ENCODE measurements at places on chromosomes 1 and 21.

DNA sequence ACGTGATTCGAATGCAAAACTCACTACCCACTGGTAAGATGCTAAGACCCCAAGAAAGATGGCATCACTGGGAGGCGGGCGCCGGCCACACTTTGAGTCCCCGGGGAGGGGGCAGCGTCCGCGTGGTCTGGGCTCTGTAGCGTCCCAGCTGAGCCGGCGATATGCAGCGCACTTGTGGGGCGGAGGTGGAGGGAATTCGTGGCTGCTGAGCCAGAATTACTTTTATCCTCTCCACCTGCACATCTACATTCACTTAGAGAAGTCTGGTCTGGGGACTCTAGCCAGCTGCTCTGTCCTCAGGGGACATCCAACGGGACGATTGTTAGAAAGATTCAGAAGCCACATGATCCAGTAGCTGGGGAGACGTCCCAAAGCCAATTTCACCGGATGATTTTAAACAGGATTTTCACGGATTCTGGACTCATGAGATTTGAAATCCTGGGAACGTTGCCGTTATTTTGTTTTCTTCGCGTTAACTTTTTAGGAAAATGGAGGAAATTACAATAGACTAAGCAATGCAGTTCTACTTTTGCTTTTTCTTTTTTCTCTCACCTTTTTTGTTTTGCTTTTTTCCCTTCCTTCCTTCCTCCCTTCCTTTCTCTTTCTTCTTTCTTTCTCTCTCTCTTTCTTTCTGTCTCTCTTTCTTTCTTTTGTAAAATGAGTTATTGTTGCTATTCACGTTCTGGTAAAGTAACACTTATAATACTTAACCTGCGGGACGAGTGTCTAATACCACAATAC lies 1.3 kb downstream of the JAM2 start:
- peak; percentile 3 for DNase-seq

DNA sequence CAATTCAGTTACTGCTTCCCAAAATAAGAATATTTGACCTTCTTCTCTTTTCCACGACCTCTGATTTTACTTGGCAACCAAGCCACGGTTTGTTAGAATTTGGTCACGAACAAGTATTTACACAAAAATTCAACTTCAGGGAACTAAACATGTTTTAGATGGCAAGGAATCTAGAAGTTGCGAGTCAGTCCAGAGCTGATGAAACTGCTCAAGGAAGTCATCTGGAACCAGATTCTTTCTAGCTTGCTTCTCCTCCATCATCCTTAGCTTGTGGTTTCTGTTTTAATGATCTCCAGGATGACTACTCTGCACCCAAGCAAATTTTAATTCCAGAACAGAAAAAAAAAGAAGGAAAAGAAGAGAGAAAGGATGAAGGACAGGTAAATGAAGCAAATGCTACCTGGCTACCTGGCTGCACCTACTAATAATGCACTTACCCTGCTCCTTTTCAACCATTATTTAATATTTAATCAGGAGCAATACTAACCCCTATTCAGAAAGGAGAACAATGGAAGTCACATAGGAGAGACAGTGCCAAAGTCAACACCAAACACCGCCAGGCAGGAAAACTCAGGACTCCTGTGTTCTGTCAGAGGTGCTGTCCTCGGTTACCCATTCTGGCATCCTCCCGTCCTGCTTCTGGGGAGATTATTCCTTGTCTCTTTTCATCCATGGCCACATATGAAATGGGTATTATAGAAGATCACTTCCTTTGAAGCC lies 54.2 kb upstream of the RGS7 start:
- no peak for DNase-seq

DNA sequence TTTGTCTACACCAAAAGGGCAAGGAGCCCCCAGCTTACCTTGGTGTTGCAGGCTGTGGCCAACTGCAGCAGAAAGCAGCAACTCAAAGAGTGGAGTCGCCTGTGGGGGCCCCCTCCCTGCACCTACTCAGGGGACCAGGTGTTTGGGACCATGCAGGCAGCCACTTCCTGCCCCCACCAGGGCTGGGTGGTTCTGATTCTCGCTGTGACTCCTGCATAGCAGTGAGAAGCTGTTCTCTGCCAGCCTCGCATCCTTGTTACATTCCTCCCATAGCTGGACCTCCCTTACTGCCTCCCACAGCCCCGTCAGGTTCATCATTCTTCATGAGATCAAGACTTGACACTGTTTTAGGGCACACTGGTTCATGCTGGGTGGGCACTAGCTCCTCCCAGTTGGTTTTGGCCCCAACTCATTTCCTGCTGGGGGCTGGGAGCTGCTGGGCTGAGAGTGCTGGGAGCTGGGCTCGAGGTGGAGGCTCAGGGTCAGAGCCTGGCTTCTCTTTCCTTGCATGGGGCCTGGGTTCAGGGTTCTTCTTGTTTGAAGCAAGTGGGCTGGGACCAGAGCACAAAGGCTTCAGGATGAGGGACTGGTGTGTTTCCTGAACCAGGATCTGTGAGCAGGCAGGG lies 146.9 kb upstream of the C1orf174 start:
- DNase-seq: no peak

DNA sequence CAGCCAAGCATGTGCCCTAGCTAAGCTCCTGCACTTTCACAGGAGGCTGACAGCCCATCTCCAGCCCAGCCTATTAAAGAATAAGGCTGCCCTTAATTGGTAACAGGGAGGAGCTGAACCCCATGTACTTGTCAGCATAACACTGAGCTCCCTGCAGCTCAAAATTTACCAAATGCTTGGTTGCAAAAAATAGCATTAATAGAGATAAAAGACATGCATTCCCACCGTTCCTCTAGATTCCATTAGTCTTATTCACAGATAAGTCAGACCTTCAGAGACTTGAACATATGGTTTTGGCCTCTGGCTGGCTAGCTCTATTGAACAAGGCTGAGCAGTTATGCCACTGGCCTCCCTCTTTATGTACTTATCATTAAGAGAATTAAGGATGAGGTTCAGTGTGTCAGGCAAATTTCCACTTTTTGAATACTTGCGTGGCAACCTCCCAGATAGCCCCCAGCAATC lies 29.2 kb downstream of the OLFML3 start:
- DNase-seq: no peak

DNA sequence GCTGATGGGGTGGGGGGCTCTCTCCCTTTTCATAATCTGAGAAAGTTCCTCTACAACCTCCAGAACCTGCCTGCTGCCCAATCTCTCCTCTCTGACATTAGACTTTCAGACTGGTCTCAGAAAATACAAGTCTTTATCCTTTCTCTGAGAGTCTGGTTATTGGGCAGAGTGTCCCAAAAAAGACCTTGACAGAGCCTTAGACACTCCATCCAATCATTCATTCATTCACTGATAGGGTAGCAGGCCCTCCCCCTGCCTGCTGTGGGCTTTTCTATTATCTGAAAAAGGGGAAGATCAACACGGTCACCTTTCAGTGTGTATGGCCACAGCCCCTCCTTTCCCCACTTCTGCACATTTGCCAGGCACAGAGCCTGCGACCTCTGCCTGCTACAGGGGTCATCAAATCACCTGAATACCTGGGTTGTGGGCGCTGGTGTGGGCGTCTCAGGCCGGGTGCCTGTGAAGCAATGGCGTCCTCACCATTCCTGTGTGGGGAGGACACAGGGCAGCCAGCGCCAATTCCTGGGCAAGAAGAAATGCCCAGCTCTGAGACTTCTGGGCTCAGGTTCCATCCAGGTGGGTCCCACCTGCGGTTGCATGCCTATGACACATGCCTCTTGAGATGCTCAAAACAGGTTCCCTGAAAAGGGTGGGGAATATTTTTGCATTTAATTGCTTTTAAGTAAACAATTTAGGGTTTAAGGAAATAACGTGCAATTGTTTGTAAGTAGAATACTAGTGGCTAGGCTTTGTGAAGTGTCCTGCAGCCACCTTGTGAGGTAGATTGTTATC lies 52.8 kb downstream of the ELK4 start:
- DNase-seq: no peak

DNA sequence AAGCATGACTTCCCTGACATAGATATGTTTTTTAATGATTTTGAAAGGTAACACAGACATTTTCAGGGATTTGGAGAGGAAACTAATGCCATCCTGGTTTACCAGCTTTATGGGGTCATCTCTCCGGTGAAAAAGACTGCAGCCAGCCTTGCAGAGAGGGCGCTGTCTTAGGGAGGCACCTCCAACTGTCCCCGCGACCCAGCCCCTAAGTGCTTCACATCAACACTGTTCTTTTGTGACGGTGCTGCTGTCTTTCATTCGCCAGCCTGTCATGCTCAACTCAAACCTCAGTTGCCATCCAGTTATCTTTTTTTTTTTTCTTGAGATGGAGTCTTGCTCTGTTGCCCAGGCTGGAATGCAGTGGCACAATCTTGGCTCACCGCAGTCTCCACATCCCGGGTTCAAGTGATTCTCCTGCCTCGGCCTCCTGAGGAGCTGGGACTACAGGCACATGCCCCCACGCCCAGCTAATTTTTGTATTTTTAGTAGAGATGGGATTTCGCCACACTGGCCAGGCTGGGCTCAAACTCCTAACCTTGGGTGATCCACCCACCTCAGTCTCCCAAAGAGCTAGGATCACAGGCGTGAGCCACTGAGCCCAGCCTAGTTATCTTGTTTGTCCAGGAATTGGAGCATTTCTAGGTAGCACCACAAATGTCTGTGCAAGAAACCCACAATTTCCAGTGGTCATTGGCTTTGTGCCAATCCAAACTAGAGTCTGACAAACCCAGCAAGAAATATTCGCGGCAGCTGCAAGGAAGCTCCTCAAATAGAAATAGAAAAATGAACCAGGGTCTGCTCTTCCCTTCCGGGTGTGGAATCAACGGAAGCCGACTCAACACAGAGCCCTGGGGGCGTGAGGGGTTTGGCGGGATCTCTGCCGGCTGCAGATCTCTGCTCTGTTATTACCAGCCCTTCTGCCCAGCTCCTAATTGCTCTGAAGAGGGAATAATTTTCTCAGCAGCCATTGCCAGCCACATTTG lies 24.2 kb downstream of the PDE9A start:
- DNase-seq: no peak

DNA sequence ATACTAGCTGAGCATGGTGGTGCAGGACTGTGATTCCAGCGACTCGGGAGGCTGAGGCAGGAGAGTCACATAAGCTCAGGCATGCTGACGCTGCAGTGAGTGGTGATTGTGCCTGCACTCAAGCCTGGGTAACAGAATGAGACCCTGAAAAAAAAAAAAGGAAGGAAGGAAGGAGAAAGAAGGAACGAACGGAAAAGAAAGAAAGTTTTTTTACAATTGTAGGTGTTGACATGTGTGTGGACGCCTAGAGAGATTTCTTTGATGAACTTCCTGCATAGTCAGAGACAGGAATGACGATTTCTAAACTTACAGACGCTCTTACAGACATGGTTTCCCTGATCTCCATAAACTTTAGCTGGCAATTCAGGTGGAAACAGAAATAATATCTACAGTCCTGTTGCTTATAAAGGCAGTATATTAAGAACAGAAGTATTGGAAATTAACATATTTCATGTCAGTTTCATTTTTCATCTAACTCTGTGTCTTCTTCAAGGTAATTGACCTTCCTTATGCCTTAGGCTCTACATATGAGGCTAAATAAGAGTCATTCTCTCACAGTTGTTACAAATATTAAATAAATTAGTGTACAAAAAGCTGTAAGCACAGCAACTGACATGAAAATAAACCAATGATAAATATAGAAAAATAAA lies 4.1 kb downstream of the SAMSN1 start:
- DNase-seq: no peak

DNA sequence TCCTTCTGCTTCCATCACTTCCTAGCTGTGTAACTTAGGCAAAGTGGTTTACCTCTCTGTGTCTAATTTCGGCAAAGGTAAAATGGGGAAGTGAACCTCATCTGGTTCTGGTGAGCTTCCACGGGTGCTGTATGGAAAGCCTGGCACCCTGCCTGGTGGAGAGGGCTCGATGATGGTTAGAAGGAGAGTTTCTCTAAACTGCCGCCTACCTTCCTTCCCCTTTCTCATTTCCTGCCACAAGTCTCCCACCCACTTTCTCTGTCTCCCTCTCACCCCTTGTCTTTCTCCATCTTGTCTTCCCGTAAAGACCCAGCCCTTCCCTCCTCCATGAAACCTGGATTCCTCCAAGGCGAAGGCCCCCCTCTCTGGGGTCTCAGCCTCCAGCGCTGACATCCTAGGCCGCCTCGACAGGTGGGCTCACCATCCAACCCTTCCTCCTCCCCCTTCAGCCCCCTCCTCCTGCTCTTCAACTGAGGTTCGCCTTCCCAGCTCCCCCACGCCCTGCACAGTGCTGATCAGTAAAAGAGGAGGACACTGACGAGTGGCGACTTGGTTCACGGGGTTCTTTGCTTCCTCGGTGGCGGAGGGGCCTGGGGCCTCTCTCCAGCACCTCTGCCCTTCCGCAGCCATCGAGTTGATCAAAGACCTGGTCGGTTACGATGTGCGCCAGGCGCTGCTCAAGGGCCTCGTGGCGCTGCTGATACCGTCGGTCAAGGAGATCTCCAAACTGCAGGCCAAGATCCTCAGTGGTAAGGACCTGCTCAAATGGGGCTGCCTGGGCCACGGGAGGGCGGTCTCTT lies 7.3 kb downstream of the RNU5D-1 start:
- peak; percentile 57 for DNase-seq
